ENCODE measurements at places on chromosomes 3 and 15.
A peak's percentile ranks its signal among the peaks of the same experiment; 100 is the strongest.

DNA sequence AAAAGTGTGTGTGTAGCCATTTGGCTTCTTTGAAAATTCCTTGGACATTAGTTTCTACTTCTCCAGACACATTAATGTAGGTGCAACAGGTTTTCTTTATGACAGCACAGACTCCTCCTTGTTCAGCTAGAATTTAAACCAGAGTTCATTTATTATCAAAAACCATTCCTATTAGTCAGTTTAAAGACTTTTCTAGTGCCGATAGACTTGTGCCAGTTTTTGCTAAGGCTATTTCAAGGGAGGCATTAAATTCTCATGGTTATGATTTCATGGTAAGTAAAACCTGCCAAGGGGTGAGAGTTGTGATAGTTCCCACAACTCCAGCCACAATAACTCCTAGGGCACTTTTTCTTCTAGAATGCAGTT lies 20.6 kb upstream of the SENP7 start:
- DNase-seq = no peak

GRCh38 chr15:80773122-80773551 lies 6.0 kb upstream of the CEMIP start:
- no peak for DNase-seq

DNA sequence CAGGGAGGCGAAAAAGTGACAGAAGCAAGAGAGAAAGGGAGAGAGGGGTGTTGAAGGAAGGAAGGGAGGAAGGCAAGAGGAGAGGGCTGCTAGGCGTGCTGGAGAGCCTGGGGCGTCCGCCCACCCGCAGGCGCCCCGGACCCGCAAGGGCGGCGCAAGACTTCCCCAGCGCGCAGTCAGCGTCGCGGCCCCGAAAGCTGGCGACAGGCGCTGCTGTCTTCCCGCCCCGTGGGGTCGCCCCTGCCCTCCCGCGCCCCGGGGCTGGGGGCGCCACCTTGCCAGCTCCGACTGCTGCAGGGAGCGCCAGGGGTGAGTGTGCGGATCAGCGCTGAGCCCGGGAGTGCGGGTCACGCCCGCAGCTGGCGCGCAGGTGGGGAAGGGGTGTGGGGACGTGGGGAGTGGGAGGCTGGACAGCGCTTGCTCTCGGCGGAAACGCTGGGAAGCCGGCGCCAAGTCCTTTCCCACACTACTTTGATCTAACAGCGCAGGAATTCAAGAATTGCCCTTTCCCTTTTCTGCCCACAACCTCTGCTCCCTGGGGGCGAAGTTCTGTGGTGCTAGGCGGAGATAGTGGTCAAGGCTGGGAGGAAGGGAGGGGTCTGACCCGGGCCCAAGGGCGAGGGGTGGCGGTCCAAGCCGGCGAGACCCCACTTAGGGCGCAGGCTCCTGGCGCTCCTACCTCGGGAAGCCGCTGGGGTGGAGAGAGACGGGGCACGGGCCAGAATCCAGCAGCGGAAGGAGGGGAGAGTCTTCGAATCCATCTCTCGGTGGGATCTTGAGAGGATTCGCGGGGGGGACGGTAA lies 266.1 kb downstream of the CGGBP1 start:
- DNase-seq = peak; percentile 36

GRCh38 chr15:34647569-34648293 lies 64.3 kb upstream of the GOLGA8B start:
- DNase-seq = no peak

DNA sequence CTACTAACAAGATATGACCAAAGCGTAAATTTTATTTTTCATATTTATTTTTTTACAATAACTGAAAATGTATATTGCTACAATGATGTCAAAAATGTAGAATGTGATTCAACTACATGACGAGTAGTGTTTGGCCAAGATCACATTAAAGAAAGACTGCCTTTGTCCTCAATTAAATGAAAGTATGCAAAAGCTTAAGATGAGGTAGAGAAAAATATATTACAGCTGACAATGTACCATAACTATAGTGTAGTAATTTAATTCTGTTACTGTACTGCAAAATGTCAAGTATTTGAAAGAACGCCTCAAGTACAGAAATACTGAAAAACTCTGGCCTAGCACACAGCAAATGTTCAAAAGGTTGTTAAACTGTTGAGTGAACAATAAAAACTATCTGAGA lies 9.7 kb downstream of the PRICKLE2 start:
- no peak for DNase-seq

DNA sequence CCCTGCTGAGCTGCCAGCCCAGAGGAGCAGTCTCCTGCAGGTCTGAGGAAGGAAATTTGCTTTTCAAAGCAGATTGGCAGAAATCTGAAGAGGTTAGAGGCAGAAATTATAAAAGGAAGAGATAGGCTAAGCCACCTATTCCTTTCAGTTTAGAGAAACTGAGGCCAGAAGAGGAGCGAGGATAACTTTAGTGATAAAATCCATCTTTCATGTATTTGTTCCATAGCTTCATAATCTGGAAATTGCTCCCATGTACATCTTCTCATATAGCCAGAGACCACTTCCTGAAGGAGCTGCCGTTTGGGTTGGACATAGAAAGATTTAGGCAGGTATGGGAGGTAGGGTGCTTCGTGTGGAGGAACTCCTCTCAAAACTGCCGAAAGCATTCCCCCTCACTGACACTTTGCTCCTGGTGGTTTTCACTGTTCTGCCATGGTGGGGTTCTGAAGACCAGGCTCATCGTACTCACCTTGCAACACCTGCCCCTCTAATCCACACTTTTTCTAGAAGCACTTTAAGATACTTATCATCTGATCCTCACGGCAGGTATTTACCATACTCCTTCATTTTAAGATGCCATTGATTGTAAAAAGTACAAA lies 670 bp upstream of the ACAP2 start:
- DNase-seq = no peak

GRCh38 chr3:187743195-187744141 lies 1.8 kb downstream of the BCL6 start:
- DNase-seq = no peak

DNA sequence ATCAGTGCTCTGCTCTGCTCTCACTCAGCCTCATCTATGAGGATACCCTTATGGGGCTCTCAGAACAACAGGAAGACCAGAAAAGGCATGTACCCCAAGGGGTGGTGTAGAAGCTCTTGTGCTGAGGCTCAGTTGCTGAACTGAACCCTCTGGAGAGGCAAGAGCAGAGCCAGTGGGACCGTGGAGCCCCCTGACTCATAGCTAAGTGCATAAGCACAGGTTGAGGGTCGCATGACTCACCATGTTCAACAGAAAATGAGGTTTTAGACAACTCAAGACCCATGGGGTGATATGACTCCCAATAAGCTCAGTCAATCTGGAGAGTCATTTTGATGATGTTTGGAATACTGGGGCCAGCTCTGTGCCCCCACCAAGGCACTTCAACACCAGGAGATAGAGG lies 37.3 kb downstream of the CRYGS start:
- no peak for DNase-seq

DNA sequence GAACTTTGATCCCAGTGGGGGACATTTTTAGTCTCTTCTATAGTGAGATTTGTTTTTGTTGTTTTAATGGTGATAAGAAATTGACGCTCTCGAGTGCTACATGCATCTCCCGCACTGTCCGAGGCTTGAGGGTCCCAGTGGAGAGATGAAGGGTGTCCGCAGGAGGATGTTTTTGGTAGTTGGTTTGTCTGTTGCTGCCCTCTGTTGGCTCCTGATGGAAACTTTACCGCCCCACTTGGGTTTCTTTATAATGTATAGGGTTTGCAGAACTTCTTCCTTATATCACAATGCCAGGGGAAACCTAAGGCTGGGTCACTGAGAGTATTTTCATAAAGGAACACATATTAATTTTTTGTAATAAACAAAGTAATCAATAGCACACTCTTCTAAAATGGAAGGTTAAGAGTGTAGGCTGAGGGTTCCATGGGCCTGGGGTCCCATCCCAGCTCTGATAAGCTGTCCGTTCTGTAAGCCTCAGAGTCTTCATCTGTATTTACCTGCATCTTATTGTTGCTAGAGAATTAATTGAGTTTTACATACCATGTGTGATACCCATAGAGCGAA lies 185.3 kb upstream of the FEZF2 start:
- DNase-seq = peak; percentile 3

- DNase-seq = no peak
These were observed 7.6 kb downstream of the SCG3 start for GRCh38 chr15:51688863-51689262.

GRCh38 chr3:37170513-37170912 lies 3.9 kb downstream of the LRRFIP2 start:
- DNase-seq = no peak

- no peak for DNase-seq
These were observed 65.9 kb upstream of the LCTL start for GRCh38 chr15:66631616-66632263.

DNA sequence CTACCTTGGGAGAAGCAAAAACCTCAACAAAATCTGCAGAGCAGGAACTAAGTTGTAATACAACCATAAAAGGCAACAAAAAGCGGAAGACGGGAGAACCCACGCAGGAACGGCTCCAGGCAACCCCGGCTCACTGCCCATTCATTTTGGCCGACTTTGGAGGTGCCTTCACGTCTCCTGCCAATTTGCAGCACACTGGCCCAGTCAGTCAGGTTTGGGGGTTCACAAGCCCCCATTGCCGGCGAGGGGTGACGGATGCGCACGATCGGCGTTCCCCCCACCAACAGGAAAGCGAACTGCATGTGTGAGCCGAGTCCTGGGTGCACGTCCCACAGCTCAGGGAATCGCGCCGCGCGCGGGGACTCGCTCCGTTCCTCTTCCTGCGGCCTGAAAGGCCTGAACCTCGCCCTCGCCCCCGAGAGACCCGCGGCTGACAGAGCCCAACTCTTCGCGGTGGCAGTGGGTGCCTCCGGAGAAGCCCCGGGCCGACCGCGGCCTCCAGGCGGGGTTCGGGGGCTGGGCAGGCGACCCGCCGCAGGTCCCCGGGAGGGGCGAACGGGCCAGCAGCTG lies 463 bp downstream of the TERC start:
- peak; percentile 28 for DNase-seq

- DNase-seq = no peak
These were observed 123.2 kb downstream of the RAP2B start for GRCh38 chr3:153285194-153285641.

- no peak for DNase-seq
These were observed 65.7 kb downstream of the NLGN1 start for GRCh38 chr3:173463250-173463649.

DNA sequence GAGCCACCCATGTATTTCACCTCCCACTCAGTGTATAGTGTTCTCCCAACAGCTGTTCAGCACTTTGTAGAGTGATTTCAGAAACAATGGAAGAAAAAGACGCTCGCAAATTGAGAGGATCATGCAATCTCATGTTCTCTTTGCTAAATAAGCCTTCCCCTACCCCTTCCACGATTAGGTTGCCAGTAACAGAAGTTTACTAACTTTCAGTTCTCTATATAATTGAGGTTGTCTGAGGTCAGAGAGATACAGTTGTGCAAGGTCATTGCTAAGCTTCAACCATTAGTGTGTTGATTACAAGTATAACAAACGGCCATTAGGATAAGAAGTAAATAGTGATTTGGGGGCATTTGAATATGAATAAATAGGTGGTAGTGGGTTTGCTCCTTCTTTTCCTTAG lies 99.6 kb downstream of the TUSC7 start:
- DNase-seq = no peak

- no peak for DNase-seq
These were observed 30.4 kb downstream of the OXNAD1 start for GRCh38 chr3:16295298-16295890.

- DNase-seq = no peak
These were observed 121.9 kb downstream of the TMEM266 start for GRCh38 chr15:76181705-76182107.

GRCh38 chr15:58518626-58519025 lies 86.8 kb downstream of the LIPC start:
- DNase-seq = no peak

DNA sequence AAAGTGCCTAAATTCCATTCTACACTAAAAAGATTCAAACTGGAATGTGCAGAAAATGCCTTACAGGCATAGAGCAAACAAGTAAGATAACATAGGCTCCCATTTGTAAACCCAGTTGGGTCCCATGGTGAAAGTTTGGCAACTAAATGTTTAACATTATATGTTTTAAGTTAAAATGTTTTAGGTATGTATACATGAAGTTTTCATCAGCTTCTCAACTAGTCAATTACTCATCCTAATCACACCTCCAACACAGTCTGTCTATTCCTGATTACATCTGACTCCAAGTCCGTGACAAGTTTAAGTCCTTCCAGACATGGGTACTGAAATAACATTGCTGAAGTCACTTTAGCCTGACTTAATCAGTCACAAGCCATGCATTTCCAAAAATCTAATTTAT lies 25.0 kb downstream of the MYLK start:
- DNase-seq = no peak

GRCh38 chr3:16463119-16463518 lies 50.4 kb downstream of the RFTN1 start:
- no peak for DNase-seq

DNA sequence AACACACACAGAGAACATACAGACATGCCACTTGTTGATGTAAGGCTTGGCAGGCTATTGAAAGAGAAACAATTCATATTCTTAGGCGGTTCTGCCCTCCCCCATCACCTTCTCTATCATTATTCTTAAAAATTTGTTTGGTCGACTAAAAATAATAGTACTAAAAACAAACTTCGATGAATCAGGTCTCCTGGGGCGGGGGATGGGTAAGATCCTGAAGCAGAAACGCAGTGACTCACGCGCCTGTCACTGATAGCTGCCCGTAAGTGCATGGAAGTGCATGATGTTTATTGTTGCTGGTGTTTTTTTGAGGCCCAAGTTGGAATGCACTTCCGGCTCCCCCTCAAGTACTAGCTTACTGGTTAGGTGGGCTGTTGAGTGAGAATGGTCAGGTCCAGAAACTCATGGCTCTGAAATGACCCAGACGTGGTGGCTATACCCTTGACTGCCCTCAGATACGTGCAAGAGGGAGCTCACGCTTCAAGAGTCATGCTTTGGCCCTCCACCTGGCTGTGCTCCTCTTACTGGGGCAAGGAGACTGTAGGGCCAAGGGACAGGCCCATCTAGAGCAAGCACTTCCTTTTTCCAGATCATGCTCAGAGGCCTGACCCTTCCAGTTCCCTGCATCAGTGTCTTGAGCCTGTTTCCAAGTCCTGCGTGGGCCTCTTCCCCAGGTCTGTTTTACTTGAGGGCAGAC lies 10.9 kb downstream of the SMAD3 start:
- no peak for DNase-seq

GRCh38 chr15:29014493-29014892 lies 128.7 kb downstream of the APBA2 start:
- DNase-seq = no peak

DNA sequence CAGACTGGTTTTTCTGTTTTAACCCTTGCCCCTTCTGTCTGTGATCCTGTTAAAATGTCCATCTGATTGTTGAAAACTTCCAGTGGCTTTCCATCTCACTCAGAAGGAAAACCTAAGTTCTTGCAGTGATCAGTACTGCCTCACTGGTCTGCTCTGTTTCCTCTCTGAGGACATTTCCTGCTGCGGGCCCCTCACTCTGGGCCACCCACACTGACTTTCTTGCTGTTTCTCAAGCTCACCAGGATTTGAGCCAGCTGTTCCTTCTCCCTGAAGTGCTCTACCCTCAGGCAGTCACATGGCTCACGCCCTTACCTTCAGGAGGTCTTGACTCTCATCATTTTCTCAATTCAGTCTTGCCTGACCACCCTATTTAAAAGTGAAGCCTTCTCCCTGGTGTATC lies 1.8 kb downstream of the GRK7 start:
- DNase-seq = no peak
